Upper lobe of left lung (tissue), 6 donors: ENCODE measurements at places on chromosomes 2 and 18.

DNA sequence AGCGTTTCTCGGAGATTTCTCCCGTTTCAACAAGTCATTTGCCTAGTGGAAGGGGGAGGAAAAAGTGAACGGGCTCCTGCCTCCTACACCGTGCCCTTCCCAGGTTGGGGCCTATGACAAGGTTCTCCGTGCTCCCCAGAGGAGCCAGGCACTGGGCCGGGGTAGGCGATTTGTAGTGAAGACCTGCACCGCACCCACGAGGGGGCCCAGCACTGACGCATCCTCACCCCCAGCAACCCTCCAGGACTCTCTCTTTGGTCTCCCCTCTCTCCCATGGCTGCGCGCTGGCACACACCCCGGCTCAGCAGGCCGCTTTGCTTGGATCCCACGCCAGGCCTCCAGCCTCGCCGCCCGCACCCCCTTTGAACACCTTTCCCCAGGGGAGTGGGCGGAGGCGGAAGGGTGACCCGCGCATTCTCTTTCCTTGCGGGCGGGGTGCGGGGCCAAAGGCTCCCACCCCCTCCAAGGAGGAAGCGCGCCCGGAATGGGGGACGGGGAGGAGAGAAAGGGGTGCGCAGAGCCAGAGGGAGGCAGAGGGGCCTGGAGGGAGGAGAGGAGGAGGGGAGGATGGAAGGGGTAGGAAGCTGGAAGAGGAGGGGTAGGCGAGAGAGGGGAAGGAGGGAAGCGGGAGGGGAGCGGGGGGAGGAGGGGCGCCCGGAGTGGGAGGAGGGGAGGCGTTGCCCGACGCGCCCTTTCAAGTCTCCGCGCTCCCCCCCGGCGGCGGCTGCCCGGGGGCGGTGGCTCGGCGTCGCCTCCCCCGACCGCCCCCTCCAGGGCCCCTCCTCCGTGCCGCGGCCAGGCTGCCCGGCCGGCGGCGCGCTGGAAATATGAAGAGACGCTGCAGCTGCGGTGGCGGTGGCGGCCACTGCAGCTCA lies at the start of gene APCDD1:
APCDD1 (plus strand) TSS at position 830 of the 875 bp plus-strand sequence. CDS start 347 bp downstream, outside the sequence.
- no peaks in the 10 kb centered on the region for H3K27me3 ChIP-seq
- DNase-seq, result peak; percentile 94
- no peaks in the 10 kb centered on the region for H3K36me3 ChIP-seq
- peaks cover 19% of the 10 kb centered on the region for H3K4me1 ChIP-seq
- H3K4me3 ChIP-seq, result peak within 1 kb of the TSS; percentile 50

DNA sequence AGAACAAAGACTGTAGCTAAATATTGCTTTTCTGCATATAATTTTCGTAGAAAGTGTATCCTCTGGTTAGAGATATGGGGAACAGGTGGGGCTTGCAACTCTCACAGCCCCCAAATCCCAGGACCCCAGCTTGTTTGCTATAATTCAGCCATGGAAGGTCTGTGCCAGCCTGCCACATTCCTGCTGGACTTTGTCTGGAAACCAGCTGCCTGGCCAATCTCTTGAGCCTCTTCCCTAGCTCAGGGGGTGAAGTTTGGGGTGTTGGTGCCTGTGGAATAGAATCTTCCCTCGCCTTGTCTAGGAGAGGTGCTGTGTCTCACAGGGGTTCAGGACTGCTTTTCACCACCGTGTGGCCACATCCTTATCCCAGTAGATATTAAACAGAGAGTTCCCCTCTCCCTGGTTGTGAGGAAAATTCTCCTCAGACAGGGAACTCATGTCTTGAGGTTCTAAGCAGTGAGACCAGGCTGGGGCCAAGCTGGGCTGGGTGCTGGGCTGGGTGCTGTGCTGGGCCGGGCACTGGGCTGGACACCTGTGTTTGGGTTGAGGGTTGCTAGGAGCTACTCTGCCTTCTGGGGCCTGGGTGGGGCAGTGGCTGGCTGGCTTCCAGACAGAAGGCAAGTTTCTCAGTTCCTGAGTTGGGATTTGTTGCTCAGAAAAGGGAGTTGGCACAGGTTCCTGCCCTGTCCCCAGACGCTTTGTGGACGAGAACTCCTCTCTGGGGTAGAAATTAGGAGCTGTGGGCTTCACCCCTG lies 12.3 kb downstream of the TOGARAM2 start:
- no peaks in the 10 kb centered on the region for H3K4me1 ChIP-seq
- H3K27me3 ChIP-seq, result no peaks in the 10 kb centered on the region
- H3K27ac ChIP-seq, result no peak overlapping the region
- peak; percentile 68 for DNase-seq
- no peak overlapping the region for H3K4me3 ChIP-seq

DNA sequence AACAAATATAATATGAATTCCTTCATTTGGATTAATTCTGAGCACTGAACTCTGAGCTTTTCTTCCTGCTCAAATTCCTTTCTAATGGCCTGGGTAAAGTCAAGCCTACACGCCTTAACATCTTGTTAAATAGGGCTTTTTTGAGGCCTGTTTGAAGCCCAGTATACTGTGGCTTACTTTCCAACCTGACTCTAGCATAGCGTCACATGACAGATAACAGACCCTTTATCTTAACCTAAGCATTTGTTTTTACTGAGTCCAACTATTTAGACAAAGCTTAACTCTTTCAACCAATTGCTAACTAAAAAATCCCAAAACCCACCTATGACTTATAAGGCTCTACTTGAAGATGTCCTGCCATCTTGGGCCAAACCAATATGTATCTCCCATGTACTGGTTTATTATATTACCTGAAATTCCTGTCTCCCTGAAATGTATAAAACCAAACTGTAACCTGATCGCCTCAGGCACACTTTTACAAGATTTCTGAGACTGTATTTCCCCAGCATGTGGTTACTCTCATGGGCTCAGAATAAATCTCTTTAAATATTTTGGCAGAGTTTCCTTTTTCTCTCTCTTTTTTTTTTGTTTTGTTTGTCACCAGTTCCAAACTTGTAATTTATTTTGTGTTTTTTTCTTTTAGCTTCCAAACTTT lies 271.1 kb upstream of the VWC2L start:
- no peak overlapping the region for H3K4me3 ChIP-seq
- H3K4me1 ChIP-seq, result no peaks in the 10 kb centered on the region
- H3K27me3 ChIP-seq, result no peaks in the 10 kb centered on the region
- H3K36me3 ChIP-seq, result no peaks in the 10 kb centered on the region

GRCh38 chr2:176976736-176977685 lies 235.6 kb upstream of the HNRNPA3 start:
- H3K27ac ChIP-seq, result no peak overlapping the region
- no peaks in the 10 kb centered on the region for H3K4me1 ChIP-seq
- no peaks in the 10 kb centered on the region for H3K36me3 ChIP-seq
- H3K27me3 ChIP-seq, result no peaks in the 10 kb centered on the region

DNA sequence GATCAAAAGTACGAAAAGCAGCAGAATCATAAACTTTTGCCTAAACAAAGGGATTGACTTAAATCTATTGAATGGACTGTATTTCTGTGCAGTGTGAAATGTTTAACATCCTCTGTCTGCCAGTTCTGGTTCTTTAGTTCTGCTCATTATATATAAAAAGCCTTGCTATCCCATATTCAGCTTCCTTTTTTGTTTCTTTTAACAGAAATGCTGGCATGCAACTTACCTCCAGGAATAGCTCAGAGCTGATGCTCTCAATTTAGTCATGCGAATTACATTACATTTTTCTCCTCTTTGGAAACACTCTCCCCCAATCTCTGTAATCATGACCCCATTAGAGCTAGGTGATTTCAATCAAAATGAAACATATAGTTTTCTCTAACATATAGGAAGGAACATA lies 73.6 kb downstream of the SPHKAP start:
- no peaks in the 10 kb centered on the region for H3K4me1 ChIP-seq
- H3K27ac ChIP-seq, result no peak overlapping the region
- no peaks in the 10 kb centered on the region for H3K27me3 ChIP-seq
- DNase-seq, result no peak
- H3K36me3 ChIP-seq, result no peaks in the 10 kb centered on the region

- no peak for DNase-seq
- H3K27me3 ChIP-seq, result no peaks in the 10 kb centered on the region
- peak overlapping the region; percentile 97 for H3K27ac ChIP-seq
- peaks cover 18% of the 10 kb centered on the region for H3K4me1 ChIP-seq
Measured at GRCh38 chr2:54454548-54455130, 1.5 kb upstream of the SPTBN1 start.

- H3K27me3 ChIP-seq, result no peaks in the 10 kb centered on the region
- no peak for DNase-seq
- no peaks in the 10 kb centered on the region for H3K4me1 ChIP-seq
- H3K36me3 ChIP-seq, result peaks cover 8% of the 10 kb centered on the region
- H3K27ac ChIP-seq, result no peak overlapping the region
Measured at GRCh38 chr18:57655740-57656139, 34.1 kb upstream of the NARS1 start.

DNA sequence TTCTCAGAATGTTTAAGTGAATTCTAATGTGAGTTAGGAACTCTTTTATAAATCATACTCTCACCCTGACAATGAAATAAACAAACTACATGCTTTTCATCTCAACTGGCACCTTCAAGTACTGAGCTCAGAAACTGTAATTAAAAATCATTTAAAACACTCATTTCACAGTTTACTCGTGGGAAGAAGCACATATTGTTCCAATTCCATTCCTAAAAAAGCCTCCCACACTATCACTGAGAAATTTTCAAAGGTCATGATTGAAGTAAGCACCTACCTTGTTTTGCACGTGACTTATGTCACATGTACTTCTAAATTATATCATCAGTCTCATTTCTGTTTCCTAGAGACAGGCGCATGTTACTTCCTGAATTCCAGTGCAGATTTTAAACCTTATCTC lies 678.1 kb upstream of the SLC8A1 start:
- DNase-seq, result no peak
- H3K36me3 ChIP-seq, result no peaks in the 10 kb centered on the region
- no peaks in the 10 kb centered on the region for H3K27me3 ChIP-seq
- H3K4me1 ChIP-seq, result no peaks in the 10 kb centered on the region

- no peaks in the 10 kb centered on the region for H3K27me3 ChIP-seq
- no peaks in the 10 kb centered on the region for H3K4me1 ChIP-seq
- no peak for DNase-seq
- no peaks in the 10 kb centered on the region for H3K36me3 ChIP-seq
Measured at GRCh38 chr18:55018602-55019001, 59.3 kb upstream of the CCDC68 start.

GRCh38 chr2:112701052-112701451 lies 19.8 kb upstream of the NT5DC4 start:
- no peak for DNase-seq
- no peak overlapping the region for H3K4me3 ChIP-seq
- H3K36me3 ChIP-seq, result no peaks in the 10 kb centered on the region
- no peaks in the 10 kb centered on the region for H3K4me1 ChIP-seq
- H3K27ac ChIP-seq, result peak overlapping the region; percentile 64
- H3K27me3 ChIP-seq, result no peaks in the 10 kb centered on the region

DNA sequence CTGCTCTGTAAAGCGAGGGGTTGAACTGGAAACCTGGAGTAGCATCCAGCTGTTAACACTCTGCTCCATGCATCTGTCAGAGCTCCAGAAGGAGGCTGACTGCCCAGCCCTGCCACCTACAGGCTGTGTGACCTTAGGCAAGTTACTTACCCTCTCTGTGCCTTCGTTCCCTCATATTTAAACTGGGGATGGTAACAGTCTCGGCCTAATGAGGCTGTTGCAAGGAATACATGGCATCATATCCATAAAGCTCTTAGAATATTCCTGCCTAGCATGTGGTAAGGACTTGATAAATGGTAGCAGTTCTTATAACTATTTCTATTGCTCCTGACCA lies 80.6 kb downstream of the LRRFIP1 start:
- peaks cover 36% of the 10 kb centered on the region for H3K36me3 ChIP-seq
- no peak for DNase-seq
- peaks cover 77% of the 10 kb centered on the region for H3K4me1 ChIP-seq
- no peaks in the 10 kb centered on the region for H3K27me3 ChIP-seq

DNA sequence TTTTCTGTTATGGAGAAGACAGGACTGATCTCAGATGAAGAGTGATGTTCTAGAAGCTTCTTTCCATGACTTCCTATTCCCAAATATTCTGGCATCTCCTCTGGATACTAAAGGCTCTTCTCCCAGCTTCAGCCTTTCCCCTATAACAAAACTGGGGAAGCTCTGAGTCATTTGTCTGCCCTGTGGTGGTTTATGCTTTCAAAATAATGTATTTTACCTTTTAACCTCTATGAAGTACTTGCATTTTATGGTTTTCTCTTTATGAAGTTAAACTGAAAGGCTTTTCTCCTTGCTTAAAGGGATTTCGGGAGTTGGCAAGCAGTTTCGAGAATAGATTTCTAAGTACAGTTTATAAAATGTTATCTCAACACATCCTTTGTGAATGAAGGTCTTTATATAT lies 104.4 kb downstream of the TANC1 start:
- no peak overlapping the region for H3K27ac ChIP-seq
- peaks cover 9% of the 10 kb centered on the region for H3K4me1 ChIP-seq
- H3K36me3 ChIP-seq, result no peaks in the 10 kb centered on the region
- no peak overlapping the region for H3K4me3 ChIP-seq
- no peaks in the 10 kb centered on the region for H3K27me3 ChIP-seq

GRCh38 chr18:13710414-13710831 lies 15.9 kb downstream of the FAM210A start:
- no peak overlapping the region for H3K4me3 ChIP-seq
- DNase-seq, result no peak
- no peaks in the 10 kb centered on the region for H3K4me1 ChIP-seq
- H3K36me3 ChIP-seq, result no peaks in the 10 kb centered on the region

DNA sequence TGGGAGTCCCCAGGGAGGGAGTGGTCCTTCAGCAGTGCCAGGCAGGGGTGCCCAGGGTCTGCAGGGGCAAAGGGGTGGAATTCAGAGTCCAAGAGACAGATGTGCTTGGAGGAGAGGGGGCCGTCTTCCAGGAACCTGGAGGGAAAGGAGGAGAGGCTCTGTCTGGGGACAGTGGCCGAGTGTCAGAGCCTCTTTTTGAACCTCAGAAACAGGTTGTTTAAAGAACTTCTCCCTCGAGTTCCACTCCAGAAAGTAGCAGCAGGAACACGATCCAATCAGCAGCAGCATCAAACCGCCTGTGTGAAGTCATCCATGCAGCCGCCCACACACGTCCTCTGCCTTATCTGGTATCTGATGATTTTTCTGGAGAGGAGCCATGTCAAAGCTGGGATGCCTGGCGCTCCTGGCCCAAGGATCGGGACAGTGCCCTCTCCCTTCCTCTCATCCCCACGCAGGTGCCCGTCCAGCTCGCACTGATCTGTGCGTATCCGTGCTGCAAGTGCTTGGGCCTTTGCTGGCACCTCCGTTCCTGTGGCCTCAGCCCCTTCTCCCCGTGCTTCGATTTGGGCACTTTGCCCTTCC lies 205.1 kb downstream of the NDUFA10 start:
- H3K27me3 ChIP-seq, result no peaks in the 10 kb centered on the region
- peaks cover under 1% of the 10 kb centered on the region for H3K4me1 ChIP-seq
- DNase-seq, result no peak
- no peak overlapping the region for H3K27ac ChIP-seq
